ENCODE measurements at places on chromosomes 11 and 22. TPM values are rescaled to one million over a fixed set of nuclear protein-coding genes. Genes with fewer than 3 reads are reported as not detected.

GRCh38 chr11:18618342-18619025, 15.7 kb downstream of the SPTY2D1 start:
- DNase-seq = no peak
- H3K27me3 ChIP-seq = no peaks in the 10 kb centered on the region
- peaks cover 44% of the 10 kb centered on the region for H3K4me1 ChIP-seq

DNA sequence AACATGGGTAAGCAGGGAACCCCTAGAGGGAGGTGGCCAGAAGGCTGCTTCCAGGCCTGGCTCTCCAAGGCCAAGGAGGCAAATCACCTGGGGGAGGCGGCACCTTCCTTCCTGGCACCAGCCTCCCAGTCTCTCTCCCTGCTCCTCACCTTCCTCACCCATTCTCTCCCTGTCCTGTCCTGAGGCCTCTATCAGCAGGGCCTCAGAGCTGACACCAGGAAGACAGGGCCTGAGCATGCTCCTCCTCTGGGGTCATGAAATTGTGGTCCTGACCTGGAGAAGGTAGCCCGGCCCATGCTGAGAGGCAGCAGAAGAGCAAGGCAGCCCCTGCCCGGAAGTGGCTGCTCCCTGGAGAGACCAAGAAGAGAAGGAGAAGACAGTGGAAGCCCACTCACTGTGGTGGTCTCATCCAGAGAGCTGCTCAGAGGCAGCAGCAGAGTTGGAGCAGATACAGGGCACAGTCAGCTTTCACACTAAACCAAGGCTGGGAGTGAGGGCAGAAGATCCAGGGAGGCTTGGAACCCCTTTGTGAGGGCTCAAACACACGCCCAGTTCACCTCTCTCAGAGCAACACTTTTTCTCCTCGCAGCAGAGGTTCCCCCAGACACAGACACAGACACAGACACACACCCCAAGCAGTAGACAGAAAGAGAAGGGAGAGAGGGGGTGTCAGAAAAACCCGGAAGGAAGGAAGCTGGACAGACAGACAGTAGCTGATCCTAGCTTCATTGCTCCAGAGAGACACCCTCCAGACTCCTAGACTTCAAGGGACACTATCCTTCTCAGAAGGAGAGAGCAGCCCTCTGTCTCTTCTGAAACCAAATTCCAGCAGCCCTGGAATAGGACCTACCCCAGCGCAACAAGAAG, 1.8 kb downstream of the BCL9L start:
- peaks cover 60% of the 10 kb centered on the region for H3K4me1 ChIP-seq
- peak overlapping the region; percentile 92 for H3K27ac ChIP-seq
- H3K27me3 ChIP-seq = no peaks in the 10 kb centered on the region
- H3K36me3 ChIP-seq = peaks cover 11% of the 10 kb centered on the region
- H3K4me3 ChIP-seq = peak overlapping the region; percentile 79

- no peak for DNase-seq
- no peak overlapping the region for H3K27ac ChIP-seq
- peaks cover 27% of the 10 kb centered on the region for H3K27me3 ChIP-seq
- no peak overlapping the region for H3K4me3 ChIP-seq
- no peaks in the 10 kb centered on the region for H3K36me3 ChIP-seq
Measured at GRCh38 chr11:102155676-102156075, 45.4 kb downstream of the YAP1 start.

VWA5A gene
- 4.7 TPM for total RNA-seq

DNA sequence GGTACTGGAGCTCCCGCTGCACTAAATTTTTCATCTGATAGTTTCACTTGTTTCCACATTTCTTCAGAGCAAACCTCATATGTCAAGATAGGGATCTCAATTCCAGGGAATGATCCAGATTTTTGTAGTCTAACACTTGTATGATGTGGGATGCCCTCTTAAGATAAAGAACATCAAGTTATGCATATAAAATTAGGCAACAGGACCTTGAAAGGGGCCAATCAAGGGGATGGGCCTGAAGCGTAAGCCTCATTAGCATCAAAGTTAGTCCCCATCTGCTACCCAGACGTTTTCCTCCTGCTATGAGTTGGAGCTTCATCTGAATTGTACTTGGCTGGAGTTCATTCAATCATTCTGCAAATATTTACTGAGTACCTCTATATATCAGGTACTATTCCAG, 17.5 kb downstream of the PDGFD start:
- H3K4me1 ChIP-seq = no peaks in the 10 kb centered on the region
- H3K36me3 ChIP-seq = no peaks in the 10 kb centered on the region
- no peak for DNase-seq
- H3K27ac ChIP-seq = no peak overlapping the region
- H3K4me3 ChIP-seq = no peak overlapping the region
- H3K27me3 ChIP-seq = no peaks in the 10 kb centered on the region

DAGLA gene
- total RNA-seq = 1.3 TPM

- peaks cover 23% of the 10 kb centered on the region for H3K4me1 ChIP-seq
- H3K4me3 ChIP-seq = peak overlapping the region; percentile 92
- no peak for DNase-seq
- no peaks in the 10 kb centered on the region for H3K27me3 ChIP-seq
- H3K36me3 ChIP-seq = peaks cover 4% of the 10 kb centered on the region
Measured at GRCh38 chr22:30290342-30291057, 1.2 kb upstream of the CASTOR1 start.

C11orf87 gene
- total RNA-seq = not detected

DNA sequence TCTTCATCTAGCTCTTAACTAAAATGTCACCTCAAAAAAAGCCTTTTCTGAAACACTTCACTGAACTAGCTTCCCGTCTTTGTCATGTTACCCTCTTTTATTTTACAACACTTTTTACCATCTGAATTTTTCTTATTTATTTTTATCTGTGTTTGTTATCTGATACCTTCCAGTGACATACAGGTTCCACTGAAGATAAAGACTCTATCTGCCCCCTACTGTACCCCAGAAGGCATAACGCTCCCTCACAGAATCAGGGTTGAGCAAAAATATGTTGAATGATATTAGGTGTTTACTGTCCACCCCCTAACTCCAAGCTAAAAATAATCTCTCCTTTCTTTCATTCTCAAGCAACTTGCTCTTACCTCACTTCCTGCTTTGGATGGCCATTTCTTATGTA, 654.2 kb downstream of the NELL1 start:
- DNase-seq = no peak
- no peak overlapping the region for H3K27ac ChIP-seq
- H3K27me3 ChIP-seq = no peaks in the 10 kb centered on the region
- no peaks in the 10 kb centered on the region for H3K4me1 ChIP-seq
- no peaks in the 10 kb centered on the region for H3K36me3 ChIP-seq
- H3K4me3 ChIP-seq = no peak overlapping the region

MAPK1 gene
- total RNA-seq = 84.6 TPM

DNA sequence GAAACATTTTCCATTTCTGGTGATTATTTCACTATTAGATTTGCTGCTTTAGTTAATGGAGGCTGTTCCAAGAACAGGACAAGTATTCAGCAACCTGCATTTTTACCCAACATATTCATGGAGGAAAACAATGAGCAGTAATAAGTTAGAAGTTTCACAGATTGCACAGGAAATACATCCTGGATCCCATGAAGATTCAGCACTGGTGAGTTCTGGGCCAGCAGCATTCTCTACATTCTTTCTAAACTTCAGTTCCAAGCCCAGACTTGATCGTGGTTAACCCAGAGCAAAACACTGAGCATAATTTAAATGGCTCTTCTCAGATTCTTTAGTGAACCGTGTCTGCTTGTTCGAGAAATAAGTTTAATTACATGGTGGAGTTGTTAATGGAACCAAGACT, 3.8 kb downstream of the FJX1 start:
- H3K36me3 ChIP-seq = peaks cover 2% of the 10 kb centered on the region
- peaks cover 6% of the 10 kb centered on the region for H3K4me1 ChIP-seq
- H3K27ac ChIP-seq = no peak overlapping the region
- H3K4me3 ChIP-seq = no peak overlapping the region

SLC1A2 gene
- total RNA-seq = not detected

DNA sequence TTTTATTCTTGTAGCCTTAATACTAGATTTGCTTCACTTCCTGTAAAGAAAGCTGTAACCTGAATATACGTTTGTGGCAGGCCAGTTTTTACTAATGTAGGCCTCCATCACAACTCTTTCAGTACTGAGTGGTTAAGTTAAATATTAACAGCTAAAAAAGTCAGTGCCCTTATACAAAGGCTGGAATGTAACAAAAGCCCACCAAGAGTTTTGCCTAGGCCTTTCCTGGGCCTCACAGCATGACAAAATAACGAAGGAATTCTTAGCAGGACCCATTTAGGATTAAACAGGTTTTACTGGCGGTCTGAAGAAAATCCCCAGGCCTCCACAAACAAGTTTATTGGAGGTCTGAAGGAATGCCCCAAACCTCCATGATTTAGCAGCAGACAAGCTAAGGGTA, 43.7 kb downstream of the PIWIL3 start:
- no peak overlapping the region for H3K4me3 ChIP-seq
- H3K36me3 ChIP-seq = no peaks in the 10 kb centered on the region
- no peak for DNase-seq
- peaks cover 6% of the 10 kb centered on the region for H3K4me1 ChIP-seq

DNA sequence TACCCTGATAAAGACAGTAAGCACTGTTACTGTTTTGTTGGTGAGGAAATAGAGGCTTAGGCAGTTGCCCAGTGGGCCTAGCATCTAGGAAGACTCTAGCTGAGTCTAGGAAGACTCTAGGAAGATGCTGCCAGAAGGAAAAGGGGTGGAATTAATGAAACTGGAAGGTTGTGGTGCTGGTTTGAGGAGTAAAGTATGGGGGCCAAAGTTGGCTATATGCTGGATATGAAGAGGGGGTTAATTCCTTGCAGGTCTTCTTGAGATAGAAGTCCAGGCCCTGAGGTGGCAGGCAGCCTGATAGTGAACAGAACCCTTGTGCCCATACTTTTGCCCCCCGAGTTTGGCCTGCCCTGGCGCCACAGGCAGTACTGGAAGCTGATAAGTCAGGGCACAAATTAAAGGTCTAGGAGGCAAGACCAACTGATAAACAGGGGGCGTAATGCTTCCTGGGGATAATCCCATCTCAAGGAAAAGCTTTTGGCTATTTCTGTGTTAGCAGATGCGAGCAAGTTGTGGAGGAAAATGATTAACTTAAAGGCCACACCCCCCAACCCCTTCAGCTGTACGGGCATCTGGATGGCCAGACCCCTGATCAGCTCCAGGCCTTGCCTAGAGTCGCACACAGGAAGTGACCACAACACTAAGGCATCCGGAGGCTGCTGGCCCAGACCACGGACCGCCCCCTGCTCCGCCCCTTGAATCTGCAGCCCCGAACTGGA, 3.1 kb downstream of the ILK start:
- no peak for DNase-seq
- H3K36me3 ChIP-seq = peaks cover 4% of the 10 kb centered on the region
- H3K27me3 ChIP-seq = no peaks in the 10 kb centered on the region
- no peak overlapping the region for H3K27ac ChIP-seq
- H3K4me3 ChIP-seq = no peak overlapping the region

DNA sequence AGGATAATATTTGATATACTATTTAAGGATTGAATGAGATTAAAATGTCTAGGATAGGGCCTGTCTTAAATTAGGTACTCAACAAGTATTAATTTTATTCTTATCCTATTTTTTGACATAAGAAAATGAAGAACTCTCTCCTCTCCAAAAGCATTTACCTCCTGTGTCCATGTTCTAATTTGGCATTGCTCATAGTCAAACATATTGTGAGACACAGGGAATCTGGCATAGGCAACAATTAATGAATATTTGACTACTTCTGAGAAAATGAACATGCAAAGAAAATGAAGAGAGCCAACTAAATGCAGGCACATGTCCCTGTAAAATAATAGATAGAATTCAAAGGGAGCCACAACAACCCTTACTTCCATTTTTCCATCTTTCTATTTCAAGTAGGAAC, 198.5 kb upstream of the C11orf87 start:
- no peaks in the 10 kb centered on the region for H3K27me3 ChIP-seq
- no peaks in the 10 kb centered on the region for H3K36me3 ChIP-seq
- no peaks in the 10 kb centered on the region for H3K4me1 ChIP-seq
- DNase-seq = no peak
- H3K4me3 ChIP-seq = no peak overlapping the region
- no peak overlapping the region for H3K27ac ChIP-seq

- H3K27me3 ChIP-seq = peaks cover 28% of the 10 kb centered on the region
- H3K36me3 ChIP-seq = no peaks in the 10 kb centered on the region
- H3K4me3 ChIP-seq = no peak overlapping the region
Measured at GRCh38 chr11:111320728-111321568, 22.6 kb downstream of the POU2AF3 start.

DNA sequence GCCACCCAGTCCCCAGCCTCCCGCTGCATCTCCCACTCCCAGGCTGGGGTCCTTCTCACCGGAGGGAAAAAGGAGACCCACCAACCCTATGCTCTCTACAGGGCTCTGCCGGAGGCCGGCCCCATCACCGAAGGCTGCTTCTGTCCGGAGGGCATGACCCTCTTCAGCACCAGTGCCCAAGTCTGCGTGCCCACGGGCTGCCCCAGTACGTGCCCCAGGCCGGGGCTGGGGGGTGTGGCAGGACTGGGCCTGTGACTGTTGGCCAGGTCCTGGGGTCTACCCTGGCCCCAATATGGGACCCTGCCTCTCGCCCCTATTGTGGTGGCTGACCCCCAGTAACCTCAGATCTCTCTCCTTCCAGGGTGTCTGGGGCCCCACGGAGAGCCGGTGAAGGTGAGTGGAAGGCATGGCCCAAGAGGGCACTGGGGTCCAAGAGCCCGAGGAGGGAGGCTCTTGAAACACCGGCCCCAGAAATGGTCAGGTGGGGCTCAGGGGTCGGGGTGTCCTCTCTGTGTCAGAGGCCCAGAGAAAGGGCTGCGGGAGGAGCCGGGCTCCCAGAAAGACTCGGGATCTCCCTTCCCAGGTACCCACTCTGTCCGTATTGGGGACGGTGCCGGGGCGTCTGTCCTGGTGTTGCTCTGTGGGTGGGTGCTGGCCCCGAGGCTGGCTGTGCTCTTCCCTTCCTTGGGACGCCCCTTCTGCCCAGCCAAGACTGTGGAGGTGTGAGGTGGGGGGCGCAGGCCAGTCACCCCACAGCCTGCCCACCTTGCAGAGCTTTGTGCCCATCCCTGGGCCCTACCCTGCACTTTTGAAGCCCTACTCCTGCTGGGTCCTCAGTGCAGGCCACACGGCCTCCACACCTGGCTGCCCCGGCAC, 26.1 kb upstream of the MUC5B start:
- H3K27me3 ChIP-seq = peaks cover 5% of the 10 kb centered on the region
- no peaks in the 10 kb centered on the region for H3K36me3 ChIP-seq
- H3K27ac ChIP-seq = peak overlapping the region; percentile 24
- no peak for DNase-seq

- no peaks in the 10 kb centered on the region for H3K36me3 ChIP-seq
- H3K27ac ChIP-seq = no peak overlapping the region
- DNase-seq = no peak
- H3K4me3 ChIP-seq = peak overlapping the region; percentile 47
Measured at GRCh38 chr11:124481365-124482323, 36.1 kb upstream of the OR8B8 start.

Measured in T-helper 17 cell (primary cell).